AG08396 (cell line): ENCODE measurements at places on chromosomes 13 and 19.
A peak's percentile ranks its signal among the peaks of the same experiment; 100 is the strongest.

GRCh38 chr19:2333027-2333806 lies 4.7 kb downstream of the SPPL2B start:
- no peak for DNase-seq

DNA sequence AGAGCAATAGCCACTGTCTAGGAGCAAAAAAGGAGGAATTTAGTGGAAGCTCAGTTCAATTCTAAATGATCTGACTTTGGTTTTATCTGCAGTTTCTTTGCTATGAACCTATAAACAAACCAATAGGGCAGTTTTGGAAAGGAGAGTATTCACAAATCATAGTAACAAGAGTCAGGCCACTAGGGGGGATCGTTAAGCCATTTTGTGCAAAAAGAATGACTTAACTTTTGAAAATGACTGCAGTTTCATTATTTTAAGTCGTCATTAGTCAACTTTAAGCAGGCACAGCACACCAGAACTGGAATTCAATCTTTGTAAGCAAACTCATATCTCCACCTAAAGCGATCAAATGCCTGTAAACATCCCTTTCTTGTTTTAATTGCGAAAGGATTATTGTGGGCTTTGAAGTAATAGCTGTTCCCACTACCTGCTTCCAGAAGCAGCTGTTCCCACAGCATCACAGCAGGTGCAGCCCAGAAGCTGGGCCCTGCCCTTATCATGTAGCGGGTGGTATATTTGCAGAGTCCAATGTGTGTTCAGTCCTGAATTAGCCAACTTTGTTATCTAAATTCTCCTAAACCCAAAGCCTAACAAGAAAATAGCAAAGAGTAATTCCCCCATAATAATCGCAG lies 51.5 kb downstream of the SOX21 start:
- DNase-seq = no peak

GRCh38 chr13:94431987-94432386 lies 47.5 kb downstream of the DCT start:
- DNase-seq = no peak

GRCh38 chr13:49645451-49645850 lies 17.1 kb downstream of the ARL11 start:
- DNase-seq = no peak

DNA sequence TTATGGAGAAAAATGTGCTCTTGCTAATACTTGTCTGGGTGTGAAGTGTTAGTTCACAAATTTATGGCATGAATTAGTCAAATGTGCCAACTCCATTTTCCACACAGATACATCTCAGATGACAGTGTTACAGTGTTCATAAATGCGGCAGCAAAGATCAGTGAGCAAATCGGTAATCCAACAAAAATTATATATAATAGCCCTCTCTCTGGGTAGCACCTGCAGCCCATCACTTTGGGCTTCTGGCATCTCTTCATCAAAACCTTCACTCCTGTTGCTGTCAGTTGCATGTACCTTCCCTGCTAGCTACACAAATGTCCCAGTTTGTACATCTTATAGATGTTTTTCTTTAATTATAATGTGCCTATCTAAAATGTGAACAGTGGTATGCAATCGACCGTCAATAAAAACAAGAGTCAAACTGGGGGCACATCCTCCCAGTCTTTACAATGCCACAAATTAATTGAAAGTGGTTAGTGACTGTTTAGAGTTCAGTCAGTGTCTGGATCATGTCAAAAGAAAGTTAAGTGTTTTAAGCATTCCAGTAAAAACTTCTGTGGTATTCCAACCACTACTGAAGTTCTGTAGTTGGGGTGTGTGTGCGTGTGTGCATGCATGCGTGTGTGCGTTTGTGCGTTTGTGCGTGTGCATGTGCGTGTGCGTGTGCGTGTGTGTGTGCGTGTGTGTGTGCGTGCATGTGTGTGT lies 448.9 kb downstream of the DCT start:
- no peak for DNase-seq

DNA sequence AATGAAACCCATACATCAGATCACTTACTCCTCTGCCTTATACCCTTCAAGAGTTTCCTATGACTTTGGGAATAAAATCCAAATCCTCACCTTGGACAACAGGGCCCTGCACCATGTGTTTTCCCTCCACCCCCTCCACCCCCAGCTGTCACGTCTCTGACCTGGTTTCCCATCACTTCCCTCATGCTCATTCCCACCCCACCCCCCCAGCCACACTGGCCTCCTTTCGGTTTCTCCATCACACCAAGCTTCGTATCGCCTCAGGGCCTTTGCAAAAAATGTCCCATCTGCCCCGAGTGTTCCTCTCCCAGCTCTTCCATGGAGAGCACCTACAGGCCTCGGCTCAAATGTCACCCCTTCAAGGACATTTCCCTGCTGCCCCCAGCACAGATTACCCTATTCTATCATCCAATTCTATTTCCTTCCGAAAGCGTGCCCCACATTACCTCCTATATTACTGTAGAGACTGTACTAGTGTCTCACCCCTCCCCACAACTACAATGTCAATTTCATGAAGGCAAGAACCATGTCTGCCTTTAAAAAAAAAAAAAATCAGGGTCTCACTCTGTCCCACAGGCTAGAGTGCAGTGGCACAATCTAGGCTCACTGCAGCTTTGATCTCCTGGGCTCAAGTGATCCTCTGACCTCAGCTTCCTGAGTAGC lies 16.8 kb upstream of the FFAR2 start:
- DNase-seq = no peak

- DNase-seq = no peak
Measured at GRCh38 chr13:101841698-101842097, 389.2 kb downstream of the ITGBL1 start.

DNA sequence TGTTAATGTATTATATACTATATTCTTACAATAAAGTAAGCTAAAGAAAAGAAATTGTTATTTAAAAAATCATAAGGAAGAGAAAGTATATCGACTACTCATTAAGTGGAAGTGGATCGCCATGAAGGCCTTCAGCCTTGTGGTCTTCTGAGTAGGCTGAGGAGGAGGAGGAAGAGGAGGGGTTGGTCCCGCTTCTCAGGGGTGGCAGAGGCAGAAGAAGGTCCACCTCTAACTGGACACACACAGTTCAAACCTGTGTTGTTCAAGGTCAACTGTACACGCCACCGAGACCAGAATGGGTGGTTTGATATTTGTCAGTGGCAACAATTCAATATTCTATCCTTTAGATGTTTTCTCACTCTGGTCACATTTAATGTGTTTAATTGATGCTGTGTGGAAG lies 67.2 kb downstream of the ALOX5AP start:
- no peak for DNase-seq

- DNase-seq = no peak
Measured at GRCh38 chr19:46216612-46217011, 12.9 kb upstream of the IGFL1 start.

- DNase-seq = no peak
Measured at GRCh38 chr13:103297083-103297482, 230.9 kb upstream of the SLC10A2 start.

DNA sequence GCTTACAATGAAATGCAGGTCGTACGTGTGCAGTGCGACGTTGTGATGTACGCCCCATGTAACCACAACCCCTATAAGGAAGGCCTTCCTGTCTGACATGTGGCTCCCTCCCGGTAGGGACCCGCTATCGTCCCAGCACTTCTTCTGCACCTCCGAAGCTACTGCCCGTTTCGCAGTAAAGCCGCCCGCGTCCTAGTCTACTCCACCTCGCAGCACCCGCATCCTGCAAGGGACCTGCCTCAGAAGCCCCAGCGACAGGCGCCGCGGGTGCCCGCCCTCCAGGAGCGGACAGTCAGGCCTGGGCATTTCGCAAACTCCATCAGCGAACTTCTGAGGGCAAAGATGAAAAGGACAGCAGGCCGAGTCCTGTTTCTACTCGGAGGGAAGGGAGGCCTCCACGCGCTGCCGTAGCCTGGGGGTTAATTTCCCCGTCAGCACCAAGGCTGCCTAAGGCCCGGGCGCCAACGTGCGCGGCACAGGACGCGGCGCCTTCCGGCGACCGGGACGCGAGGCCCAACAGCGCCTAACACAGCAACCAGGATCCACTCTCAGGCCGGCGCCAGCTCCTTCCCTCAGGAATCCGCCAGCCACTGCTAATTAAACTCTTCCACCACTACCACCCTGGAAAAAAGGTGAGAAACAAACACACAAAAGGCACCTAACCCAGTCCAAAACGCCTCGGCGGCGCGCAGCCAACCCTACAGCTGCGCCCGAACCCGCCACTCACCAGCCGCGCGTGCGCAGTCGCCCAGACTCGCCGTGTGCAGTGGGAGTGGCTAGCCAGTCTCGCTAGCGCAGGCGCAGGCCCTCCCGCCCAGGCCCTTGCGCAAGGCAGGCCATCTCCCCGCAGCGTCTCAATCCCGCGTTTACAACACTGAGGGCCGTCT lies at the start of gene EEF1AKMT1:
EEF1AKMT1 (minus strand) TSS at position 768 of the 887 bp plus-strand sequence. CDS start 16,363 bp downstream, outside the sequence.
- peak; percentile 98 for DNase-seq

DNA sequence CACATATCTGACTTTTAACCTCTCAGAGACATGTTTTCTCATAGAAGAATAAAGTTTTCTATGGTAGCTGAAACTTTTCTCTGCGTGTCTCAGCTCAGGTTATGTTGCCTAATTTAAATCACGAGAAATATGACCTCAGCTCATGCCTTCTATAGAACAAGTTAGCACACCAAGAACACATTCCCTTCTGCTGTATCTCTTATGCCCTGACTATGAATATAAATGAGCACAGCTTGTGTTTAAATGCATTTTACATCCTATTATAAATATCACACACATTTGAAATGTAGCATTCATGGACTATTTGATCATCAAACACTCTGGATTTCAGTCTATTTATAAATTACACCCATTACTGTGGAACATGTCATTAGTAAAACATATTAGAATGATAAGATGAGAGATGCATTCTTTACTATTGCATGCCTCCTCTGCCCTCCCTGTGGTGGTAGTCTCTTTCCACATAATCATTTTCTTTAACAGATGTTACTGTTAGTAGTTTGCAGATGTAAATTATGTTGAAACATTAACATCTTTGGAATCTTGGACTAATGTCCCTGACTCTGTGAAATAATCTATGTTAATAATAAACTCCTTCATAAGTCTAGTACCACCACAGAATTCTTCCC lies 2044.9 kb upstream of the PCDH20 start:
- no peak for DNase-seq

DNA sequence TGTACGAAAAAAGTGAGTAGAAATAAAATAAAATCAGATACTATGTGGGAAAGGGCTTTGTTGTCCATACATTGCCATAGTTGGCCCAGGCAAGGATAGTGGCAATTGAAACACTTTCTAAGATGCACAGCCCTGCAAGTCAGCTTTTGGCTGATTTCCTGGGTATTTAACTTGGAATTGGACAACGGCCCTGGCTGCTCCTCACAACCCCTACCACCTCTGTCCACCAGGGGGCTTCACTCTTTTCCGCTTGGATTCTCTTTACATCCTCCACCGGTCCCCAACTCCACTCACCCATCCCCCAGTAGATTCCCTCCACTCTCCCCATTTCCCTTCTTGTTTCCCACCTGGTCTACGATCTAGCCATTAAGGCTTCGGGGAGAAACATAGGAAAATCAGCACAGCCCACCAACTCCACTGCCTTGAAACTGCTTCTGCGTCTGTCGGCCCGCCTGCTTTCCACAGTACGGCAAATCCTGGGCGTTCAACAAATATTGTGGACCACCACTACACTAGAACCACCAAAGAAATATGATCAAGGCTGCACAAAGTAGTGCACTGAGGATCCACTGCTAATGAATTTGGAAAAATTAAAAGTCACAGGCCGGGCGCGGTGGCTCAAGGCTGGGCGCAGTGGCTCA lies 48.6 kb upstream of the GTF3A start:
- peak; percentile 79 for DNase-seq

DNA sequence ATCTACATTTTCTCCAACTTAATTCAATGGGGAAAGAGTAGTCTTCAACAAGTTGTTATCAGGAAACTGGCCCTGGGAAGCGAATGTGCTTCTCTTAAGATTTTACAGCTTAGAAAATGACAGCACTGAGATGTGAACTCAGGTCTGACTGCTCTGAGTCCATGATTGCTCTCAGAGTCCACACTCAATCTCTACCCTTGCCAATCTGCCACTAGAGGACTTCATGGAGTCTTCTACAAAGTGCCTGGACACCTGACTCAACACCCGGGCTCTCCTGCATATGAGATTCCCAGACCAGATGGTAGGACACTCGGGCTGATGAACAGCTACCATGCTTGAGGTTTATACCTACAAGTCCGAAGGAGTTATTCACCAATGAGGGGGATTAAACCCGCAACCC lies 74.8 kb downstream of the ABCC4 start:
- DNase-seq = no peak

DNA sequence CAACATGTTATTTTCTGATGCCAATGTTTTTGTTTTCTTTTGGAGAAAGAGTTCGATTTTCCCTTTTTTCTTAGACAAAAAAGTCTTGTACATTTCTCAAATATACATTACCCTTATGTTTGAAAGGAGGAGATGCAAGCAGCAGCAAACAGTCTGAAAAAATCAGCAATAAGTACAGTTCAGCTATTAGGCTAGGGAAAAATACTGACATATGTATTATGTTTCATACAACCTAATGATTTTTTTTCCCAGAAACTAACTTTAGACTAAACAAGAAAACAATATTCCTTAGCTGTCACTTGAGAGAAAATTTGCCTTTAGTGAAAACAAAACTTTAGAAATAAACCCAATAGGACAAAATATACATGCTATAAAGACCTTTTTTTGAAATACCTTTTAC lies 1223.5 kb downstream of the SLITRK1 start:
- DNase-seq = no peak

- no peak for DNase-seq
Measured at GRCh38 chr13:57588639-57589038, 42.9 kb upstream of the PCDH17 start.

DNA sequence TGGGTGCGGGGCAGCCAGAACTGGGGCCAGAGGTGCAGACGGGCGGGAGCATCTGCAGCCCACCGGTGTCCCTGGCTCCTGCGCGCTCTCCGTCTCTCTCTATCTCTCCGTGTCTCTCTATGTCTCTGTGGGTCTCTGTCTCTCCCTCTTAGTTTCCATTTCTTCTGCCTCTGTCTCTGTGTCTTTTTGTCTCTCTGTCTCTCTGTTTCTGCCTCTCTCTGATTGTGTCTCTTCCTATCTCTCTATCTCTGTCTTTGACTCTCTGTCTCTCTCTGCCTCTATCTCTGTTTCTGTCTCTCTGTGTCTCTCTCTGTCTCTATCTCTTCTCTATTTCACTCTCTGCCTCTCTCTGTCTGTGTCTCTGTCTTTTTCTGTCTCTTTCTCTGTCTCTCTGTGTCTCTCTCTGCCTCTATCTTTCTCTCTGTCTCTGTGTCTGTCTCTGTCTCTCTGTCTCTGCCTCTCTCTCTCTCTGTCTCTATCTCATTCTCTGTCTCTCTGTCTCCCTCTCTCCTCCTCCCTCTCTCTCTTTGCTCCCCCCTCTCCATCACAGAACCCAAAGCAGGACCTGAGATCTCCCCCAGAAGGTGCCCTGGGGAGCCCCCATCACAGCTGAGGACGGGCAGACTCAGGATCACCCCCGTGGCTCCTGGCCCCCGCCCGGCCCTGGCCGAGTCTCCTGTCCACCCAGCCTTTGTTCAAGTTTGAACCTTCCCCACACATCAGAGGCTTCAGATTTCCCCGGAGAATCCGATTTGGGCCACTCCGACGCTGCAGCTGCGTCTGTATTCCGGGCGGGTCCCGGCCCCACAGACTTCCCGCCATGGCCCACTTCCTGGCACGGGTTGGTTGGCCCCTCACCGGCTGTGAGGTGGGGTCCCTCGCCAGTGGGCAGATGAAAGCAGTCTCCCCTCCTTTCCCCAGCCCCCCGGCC lies 48.6 kb upstream of the TCF3 start:
- no peak for DNase-seq

- DNase-seq = no peak
Measured at GRCh38 chr19:19096641-19097627, 33.1 kb downstream of the SLC25A42 start.

GRCh38 chr19:2127758-2128157 lies 23.6 kb downstream of the AP3D1 start:
- no peak for DNase-seq
